ENCODE measurements at places on chromosomes 2 and 18. TPM values are rescaled to one million over a fixed set of nuclear protein-coding genes. Genes with fewer than 3 reads are reported as not detected.
A peak's percentile ranks its signal among the peaks of the same experiment; 100 is the strongest.

CRYGA gene
- total RNA-seq, result not detected

ZNF521 gene
- total RNA-seq, result 7.6 TPM

- DNase-seq, result peak; percentile 68
Observed at GRCh38 chr2:45269149-45269793, 260.0 kb upstream of the SIX2 start.

DNA sequence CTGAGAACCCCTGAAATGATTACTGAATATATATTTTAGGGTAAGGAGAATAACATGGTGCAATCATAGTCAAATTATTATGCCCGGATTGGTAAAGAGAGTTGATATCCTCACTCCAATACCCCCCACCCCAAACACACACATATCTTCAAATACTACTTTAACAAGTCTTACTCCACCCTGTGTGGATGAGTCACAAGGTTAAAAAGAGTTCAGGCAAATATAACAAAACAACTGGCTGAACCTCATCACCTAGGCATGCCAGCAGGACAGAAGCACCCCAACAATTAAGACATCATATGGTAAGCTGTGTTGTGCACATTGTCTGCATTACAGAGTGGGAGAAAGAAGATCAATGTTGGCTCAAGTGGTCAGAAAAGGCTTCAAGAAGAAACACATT lies 857.4 kb downstream of the TDRD15 start:
- DNase-seq, result no peak

DNA sequence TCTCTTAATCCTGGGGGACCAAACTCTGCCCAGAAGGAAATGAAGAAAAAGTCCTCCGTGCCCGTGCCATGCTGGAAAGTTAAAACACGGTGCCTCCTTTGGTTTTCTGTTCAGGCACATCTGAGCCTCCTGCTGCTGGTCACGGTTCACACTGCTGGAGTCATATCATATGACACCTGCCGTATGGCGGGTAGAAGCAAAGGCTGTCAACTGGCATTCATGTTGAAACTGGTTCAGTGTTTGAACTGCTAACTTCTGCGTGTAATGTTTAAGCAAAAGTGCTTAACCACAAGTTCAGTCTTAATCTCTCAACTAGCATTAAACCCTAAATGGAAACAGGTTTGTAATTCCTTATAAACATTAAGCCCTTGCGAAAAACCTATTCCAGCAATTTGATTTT lies 3.1 kb downstream of the STK39 start:
- no peak for DNase-seq

- peak; percentile 71 for DNase-seq
Observed at GRCh38 chr2:23411752-23412431, 26.9 kb downstream of the KLHL29 start.

GRCh38 chr18:56662902-56663301 lies 11.7 kb downstream of the WDR7 start:
- DNase-seq, result no peak

GRCh38 chr2:127083819-127084503 lies 23.0 kb downstream of the BIN1 start:
- peak; percentile 99 for DNase-seq

DNA sequence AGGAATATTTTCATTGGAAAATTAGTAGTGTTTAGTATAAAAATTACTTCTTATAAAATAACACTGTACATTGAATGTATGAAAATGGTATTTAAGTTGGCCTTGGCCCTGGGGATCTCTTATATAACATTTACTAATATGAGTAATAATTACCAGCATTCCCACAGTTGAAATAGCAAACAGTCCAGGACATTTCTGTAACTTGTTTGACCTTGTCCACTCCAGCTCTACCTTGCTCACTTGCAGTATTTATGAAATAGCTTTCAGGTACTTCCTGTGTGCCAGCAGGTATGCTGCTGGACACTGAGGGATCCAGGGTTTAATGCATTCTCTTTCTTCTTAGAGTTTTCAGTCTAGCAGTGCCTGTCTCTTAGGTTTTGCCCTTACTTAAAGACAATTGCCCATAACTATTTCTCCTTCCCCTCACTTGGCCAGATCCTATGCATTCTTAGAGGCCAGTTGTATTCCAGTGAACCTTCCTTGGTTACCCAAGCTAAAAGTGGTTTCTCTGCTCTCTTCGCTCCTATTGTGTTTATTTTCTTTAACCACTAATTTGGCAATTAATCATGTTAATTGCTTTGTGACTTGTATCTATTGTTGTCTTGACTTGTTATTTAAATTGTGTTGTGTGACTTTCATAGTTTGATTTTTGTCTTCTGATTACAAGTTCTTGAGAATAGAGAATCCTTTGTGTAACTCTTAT lies 25.9 kb downstream of the BABAM2 start:
- DNase-seq, result no peak

- DNase-seq, result no peak
Observed at GRCh38 chr2:208872591-208872990, 466.0 kb downstream of the PTH2R start.

TTR gene
- not detected for total RNA-seq

- DNase-seq, result no peak
Observed at GRCh38 chr2:45000921-45001868, 8.1 kb downstream of the SIX2 start.

DNA sequence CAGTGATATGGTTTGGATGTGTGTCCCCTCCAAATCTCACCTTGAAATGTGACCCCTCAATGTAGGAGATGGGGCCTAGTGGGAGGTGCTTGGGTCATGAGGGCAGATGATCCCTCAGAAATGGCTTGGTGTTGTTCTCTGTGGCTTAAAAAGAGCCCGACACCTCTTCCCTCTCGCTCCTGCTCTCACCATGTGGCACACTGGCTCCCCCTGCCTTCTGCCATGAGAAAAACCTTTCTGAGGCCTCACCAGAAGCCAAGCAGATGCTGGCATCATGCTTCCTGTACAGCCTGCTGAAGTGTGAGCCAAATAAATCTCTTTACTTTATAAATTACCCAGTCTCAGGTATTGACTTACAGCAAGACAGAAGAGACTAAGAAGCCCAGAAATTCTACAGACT lies 357.1 kb downstream of the NRXN1 start:
- no peak for DNase-seq

DNA sequence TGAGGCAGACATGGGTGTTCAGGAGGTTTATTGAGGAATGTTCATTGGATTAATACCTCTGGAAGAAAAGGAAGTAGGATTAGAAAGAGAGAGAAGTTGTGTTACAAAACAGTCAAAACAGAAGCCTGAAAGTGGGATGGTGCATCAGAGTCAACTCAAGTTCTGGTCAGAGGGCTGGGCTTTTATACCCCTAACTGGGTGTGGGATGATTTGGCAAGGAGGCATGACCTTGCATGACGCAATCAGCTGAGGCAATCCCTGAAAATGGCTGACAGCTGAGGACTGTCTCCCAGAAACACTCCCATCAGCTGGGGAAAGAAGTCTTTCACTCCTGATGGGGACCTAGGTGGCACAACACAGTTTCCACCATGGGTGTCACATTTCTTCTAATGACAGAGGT lies 818.2 kb downstream of the SATB2 start:
- no peak for DNase-seq

- DNase-seq, result no peak
Observed at GRCh38 chr2:198100346-198100745, 296.0 kb downstream of the PLCL1 start.

DNA sequence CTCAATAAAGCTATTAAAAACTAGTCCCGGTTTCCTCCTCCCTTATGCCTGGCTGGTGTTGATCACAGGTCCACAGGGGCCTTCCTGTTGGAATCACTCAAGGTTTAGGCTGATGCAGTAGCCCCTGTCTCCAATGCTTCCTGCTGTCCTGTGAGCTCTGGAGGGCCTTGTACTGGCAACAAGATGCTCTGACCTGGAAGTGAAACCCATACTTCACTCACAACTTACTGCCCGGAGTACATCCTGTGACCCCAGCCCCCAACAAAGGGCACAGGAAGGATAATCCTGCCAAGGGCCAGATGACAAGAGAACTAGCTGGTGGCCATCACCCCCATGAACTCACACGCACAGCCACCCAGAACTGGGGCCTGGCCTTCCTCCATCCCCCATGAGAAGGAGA lies 50.3 kb downstream of the ZBTB7C start:
- DNase-seq, result no peak

CENPA gene
- total RNA-seq, result 67.8 TPM

DNA sequence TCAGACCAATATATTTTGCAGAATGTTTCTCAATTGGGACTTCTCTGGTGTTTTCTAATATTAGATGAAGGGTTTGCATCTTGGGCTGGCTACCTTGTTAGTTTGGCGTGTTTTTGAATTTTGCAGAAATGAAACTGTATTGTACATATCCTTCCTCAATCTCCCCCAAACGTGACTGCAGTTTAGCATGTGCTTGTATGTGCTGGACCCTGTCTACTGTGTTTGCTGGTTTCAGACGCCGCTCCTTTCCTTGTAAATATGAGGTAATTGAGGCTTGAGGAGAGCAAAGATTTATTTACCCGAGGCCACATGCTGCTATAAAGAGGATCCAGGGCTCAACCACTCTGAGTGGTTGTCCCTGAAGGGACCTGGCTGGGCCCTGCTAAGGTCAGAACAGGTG lies 57.2 kb downstream of the NGEF start:
- DNase-seq, result no peak

DNA sequence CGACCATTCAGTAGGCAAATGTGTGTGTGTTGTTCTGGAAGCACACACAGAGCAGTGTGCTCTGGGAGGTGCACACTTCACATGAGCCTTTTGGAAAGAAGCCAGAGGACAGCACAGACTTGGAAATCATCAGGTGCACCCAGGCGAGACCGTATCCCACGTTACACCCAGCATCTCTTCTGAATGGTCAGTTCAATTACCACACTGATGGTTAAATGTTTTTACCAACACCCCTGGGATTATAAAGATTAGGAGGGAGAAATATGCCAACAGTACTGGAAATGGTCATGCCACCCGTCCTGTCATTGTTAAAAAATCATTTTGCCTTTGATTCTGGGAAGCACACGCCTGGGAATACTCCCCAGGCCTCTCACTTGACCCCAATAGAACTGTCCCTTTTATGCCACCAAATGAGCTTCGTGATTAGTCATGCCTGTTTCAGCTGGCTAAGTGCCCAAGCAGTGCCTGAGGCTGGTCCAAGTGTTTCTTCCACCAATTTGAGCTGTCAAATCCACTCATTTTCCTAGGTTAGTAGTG lies 183.7 kb downstream of the NRP2 start:
- DNase-seq, result peak; percentile 87

RIF1 gene
- 31.5 TPM for total RNA-seq

- no peak for DNase-seq
Observed at GRCh38 chr2:235044501-235045271, 92.9 kb downstream of the SH3BP4 start.

DNA sequence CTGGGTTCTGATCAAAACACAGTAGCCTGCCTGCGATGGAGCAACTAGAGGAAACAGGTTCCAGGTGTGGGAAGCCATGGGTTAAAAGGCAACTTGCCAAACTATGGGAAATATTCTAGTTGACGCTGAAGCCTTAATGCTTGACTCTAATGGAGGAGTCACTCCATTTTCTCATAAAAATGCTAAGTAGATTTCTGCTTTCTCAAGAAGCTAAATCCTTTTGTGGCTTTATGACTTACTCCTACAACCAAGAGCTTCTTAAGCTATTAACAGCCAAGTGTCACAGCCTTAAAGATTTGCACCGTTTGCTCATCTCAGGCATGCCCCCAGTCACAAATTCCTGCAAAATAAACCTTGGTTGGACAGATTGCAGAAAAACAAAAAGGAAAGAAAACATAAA lies 25.2 kb downstream of the ANKRD44 start:
- no peak for DNase-seq

DNA sequence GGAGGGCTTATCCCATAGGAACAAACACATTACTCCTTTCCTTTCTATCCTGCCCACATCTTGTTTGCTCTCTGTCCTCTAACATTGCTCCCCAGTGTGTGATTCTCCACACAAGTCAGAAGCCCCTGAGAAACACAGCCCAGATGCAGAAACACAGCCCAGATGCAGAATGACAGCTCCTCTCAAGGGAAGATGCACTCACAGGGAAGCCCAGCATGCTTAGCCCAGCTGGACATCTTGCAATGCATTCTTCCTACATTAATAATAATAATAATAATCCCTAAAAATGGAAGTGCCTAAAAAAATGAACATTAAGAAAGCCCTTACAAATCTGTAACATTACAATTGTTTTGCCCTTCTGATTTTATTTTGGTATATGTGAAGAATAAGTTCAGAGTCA lies 172.1 kb downstream of the CBLN2 start:
- DNase-seq, result no peak

ICA1L gene
- total RNA-seq, result 2.6 TPM

LOXHD1 gene
- total RNA-seq, result not detected

SLC11A1 gene
- total RNA-seq, result 0.10 TPM

GRCh38 chr2:95353613-95354468 lies 48.7 kb upstream of the FAHD2A start:
- DNase-seq, result no peak

GRCh38 chr2:151826737-151827157 lies 1.5 kb downstream of the ARL5A start:
- DNase-seq, result peak; percentile 22

- no peak for DNase-seq
Observed at GRCh38 chr2:109529532-109530449, 84.0 kb downstream of the SEPTIN10 start.

GNAL gene
- not detected for total RNA-seq

- DNase-seq, result no peak
Observed at GRCh38 chr2:57728691-57729090, 317.9 kb upstream of the VRK2 start.

DNA sequence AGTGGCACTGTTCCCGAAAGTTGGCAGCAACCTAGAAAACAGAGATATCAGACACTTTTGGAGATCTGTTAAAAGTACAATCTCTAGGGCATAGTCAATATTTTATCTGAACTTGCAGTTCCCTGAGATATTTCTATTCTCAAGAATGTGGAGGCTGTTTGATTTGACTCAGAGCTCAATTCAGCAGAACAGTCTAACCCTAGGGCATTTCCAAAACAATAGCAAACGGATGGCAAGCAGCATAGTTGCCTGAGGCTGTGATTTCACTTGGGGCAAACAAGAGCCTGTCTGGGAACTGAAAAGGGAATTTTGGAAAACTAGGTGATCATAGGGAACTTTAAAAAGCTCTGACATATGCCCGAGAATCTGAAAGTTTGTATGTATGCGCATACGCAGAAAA lies 772.8 kb upstream of the LRRTM1 start:
- DNase-seq, result no peak

CFC1 gene
- total RNA-seq, result not detected

SIX3 gene
- total RNA-seq, result not detected
